ENCODE measurements at places on chromosomes 5 and 9.

DNA sequence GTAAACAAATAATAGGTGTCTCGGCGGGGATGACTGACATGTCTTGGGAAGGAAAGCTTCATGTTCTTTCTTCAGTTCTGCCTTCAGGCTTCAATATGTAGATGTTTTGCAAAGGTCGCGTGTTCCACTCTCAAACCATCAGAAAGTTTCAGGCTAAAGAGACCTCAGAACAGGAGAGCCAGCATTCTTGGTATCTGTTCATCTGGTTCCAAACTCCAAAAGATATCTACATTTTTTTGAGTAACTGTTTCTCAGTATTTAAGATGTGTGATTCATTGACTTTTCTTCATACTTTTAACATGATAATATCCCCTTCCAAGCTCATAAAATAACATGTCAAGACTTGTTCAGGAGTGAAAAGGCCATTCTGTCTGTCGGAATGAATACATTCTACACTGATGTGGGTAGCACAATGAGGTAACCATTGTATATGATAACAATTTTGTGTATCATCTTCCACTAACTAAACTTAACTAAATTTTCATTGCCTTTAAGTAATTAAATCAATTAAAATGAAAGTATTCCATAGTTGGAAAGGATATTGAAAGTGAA is 183.6 kb downstream of the CFAP90 start:
- no peak for DNase-seq

DNA sequence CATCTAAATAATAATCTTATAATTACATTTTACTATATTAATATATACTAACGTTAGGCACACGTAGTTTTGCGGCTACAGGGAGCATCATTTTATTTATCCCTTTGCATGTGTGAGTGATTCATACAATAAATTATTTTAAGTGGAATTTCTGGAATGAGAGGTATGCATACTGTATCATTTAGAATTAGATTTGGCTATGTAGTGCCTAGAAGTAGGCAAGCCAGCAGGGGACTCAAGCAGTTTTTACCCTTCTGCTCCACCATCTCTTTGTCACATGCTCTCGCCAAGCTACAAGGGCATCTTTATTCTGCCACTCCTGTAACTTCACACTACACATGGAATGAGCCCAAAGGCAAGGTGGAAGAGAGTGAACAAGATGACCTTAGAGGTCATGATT is 60.8 kb downstream of the MEGF10 start:
- DNase-seq, result no peak

DNA sequence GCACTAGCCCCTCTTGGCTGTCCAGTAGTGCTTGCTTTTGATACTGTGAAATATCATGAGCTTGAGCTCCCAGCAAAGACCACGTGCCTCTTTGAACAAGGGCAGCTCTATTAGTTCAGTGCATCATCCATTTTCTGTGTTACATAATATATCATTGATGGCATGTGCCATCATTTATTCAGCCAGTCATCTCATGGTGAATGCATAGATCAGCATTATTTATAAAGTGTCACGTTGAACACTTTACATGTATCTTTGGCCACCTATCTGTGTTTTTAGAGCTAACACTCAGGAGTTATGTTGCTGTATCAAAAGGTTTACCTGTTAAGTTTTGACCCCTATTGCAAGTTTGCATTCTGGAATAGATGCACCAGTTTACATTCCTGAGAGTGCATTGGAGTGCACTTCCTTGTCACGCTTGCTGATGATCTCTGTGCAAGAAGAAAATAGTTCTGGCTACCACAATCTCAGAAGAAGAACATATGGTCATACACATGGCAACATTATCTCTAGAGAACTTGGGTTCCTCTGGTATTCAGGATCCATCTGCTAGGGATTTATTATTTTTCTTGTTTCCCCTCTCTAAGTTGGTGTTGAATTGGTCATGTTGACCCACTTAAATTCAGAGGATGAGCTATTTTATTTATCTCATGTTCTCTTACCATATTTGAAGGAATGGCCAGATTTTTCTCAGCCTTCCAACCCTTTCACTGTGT is 120.9 kb downstream of the SH3GL2 start:
- no peak for DNase-seq

DNA sequence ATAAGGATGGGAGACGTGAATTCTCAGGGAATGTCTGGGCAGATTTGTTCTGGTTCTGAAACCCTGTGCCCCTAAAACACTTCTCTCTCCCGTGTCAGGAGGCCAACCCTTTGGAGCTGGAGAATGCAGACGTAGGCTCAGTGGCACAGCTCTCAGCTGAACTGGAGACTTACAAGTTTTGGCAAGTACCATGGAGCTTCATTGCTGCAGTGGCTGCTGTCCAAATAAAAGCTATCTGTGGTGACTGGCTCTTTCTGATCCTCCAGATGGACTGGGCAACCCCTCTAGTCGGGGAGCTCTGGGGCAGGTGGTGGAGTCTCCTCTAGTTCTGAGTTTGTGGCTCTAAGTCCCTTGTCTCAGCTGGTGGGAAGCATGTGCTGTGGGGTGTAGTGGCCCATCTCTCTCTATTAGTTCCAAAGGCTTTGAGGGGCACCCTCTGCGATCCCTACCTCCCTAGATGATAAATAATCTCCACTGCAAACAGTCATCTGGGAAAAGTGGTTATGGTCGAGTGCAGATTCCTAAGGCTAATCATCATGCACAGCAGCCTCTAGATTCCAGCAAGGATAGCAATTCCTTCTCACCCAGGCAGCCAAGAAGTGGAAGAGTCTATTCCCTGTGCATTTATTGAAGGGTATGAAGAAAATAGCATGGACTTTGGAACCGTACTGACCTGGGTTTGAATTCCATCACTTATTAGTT is 204.2 kb upstream of the KLF4 start:
- no peak for DNase-seq

- no peak for DNase-seq
These were observed 6.9 kb upstream of the SPATA31C1 start for GRCh38 chr9:87910821-87911220.

GRCh38 chr5:15092801-15093200 is 221.2 kb upstream of the ANKH start:
- DNase-seq, result peak; percentile 29

DNA sequence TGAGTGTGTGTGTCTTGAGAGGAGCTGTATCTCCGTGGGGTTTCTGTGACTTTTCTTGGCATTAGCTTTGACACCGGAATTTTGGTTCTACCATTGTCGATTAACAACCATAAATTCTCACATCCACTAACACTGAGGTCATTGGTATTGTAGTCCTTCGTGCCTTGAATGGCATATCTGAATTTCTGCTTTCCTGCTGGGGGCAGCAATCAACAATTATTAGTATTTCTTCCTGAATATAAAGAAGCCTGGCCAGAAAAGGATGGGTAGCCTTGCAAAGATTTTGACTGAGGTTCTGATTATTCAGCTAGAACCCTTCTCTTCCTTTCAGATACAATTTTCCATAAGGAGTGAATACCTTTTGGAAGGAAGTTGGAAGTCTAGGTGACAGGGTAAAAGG is 33.5 kb upstream of the SHOC1 start:
- DNase-seq, result peak; percentile 0

DNA sequence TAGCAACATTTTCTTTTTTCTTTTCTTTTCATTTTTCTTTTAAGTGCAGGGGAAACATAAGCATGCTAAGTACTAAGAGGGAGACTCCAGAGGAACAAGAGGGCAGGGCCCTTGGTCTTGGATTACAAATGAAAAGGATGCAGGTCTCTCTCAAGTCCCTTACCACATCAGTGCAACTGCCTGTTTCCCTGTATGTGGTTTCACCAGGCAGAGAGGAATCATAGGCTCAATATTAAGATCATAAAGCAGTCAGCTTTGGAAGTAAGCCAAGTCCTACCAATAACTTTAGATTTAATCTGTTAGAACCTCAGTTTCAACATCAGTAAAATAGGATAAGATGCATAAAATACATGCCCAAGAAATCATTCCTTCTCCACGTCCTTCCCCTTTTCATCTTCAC is 422.7 kb upstream of the PAPPA start:
- no peak for DNase-seq

DNA sequence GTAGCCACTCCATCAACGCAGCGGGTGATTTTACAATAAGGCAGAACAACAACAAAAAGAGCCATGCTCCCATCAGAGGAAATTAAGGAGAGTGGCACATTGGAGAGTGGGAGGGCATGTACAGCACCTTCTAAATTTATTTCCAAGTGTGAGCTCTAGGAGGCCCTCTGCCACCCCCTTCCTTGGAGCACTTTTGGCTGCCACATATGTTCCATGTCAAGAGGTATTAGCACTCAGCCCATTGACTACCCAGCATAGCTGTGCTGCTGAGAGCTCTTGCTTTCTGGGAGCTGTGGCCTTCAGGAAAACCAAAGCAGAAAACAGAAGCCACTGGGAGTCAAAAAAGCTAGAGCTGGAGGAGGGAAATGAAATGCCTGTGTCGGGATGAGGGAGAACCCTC is 200.2 kb upstream of the PANK3 start:
- DNase-seq, result no peak

All from globus pallidus (tissue), 1 donor.